NCI-H187 treated with DMSO at 0.1 percent for 48 hours (cell line): ENCODE measurements at places on chromosomes 2 and 18.

GRCh38 chr2:176637486-176638166 lies 368.4 kb downstream of the MTX2 start:
- DNase-seq = no peak

- DNase-seq = peak; percentile 28
Observed at GRCh38 chr2:53422979-53423378, 344.6 kb upstream of the CHAC2 start.

GRCh38 chr2:129717560-129718130 lies 261.8 kb upstream of the RAB6C start:
- peak; percentile 53 for DNase-seq

GRCh38 chr2:211692689-211693088 lies 845.9 kb downstream of the ERBB4 start:
- no peak for DNase-seq

- no peak for DNase-seq
Observed at GRCh38 chr2:195331129-195331528, 325.9 kb upstream of the SLC39A10 start.

DNA sequence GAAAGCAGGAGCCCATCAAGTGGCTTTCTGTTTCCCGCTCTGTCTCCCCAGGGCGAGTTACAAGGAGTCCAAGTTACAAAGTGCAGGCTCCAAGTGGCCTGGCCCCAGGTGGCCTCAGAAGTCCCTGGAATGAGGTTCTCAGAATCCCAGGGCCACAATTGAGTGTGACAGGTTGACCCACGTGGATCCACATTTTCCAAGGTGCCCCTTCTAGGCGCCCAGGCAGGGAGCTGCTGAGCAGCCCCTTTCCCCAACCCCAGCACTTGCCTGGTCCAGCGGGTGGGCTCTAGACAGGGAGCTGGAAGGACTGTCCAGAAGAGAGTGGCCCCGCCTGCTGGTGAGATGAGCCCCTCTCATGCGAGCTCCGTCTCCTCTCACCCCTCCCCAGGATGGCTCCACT lies 253.4 kb downstream of the CYP26B1 start:
- DNase-seq = no peak

- no peak for DNase-seq
Observed at GRCh38 chr2:85307527-85307897, 20.3 kb downstream of the TGOLN2 start.

DNA sequence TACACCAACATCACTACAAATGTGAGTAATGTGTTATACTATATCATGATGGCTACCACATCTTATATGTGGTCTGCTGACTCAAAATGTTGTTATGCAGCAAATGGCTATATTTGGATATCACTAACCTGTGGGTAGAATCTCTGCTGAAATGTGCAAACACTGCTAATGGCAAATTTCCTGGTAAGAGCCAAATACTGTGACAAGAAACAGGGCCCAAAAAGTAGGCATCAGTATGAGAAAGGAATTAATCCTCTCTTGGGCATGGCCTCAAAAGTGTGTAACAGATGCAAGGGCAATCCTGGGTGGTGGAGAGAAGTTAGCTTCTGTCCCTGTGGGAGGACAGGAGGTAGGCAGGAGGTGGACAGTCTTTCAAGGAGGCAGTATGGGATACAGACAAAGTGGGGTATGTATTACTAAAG lies 13.3 kb downstream of the ATF2 start:
- no peak for DNase-seq

GRCh38 chr18:37661478-37661877 lies 95.9 kb upstream of the CELF4 start:
- no peak for DNase-seq
